Thymus (tissue), 14 donors: ENCODE measurements at places on chromosomes 3 and 15. TPM values are rescaled to one million over a fixed set of nuclear protein-coding genes. Genes with fewer than 3 reads are reported as not detected.

- H3K27ac ChIP-seq: no peak overlapping the region
- no peaks in the 10 kb centered on the region for H3K36me3 ChIP-seq
- peak; percentile 4 for DNase-seq
- no peak overlapping the region for H3K4me3 ChIP-seq
- no peaks in the 10 kb centered on the region for H3K27me3 ChIP-seq
These were observed 336.5 kb upstream of the TGFBR2 start for GRCh38 chr3:30269751-30270445.

Gene SLC27A2
- total RNA-seq: 1.3 TPM

Gene AMT
- total RNA-seq: 4.1 TPM

- no peaks in the 10 kb centered on the region for H3K4me1 ChIP-seq
- H3K36me3 ChIP-seq: no peaks in the 10 kb centered on the region
- H3K27ac ChIP-seq: no peak overlapping the region
- no peak for DNase-seq
- no peak overlapping the region for H3K4me3 ChIP-seq
These were observed 58.3 kb downstream of the EPHA3 start for GRCh38 chr3:89165636-89166263.

DNA sequence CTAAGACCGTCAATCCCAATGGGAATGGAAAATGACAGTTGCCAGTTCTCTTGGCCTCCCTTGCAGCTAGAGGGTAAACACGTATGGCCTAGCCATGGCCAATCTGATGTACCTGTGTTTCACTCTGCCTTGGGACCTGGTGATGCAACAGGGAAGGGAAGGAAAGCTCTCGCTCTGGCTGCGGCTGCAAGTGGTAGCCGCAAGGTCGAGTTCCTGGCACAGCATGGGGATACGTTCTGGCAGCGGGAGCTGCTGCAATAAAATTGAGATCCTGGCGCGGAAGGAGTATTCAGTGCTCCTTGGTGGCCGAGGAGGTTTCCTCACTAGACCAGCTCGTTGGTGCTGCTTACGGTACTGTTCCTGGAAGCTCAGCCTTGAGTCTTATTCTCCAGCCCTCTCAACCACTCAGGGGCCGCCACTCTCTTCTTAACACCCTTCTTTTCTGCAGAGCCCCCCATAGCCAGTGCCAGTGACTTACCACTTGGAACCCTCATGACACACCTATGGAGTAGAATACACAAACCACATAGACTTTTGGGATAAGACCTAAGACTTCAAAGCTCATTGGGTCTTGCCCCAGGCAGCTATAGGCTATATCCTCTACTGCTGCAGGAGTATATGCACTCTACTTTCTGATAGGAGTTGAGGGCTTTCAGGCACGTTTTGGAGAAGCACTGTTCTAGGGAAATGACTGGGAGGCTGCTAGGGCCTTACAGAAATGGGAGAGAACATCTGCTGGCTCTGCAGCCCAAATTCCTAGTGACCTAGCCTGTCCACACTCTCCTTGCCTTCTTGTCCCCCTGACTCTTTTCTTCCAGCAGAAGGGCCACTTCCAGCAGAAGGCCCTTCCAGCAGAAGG, 2.7 kb downstream of the KY start:
- H3K27me3 ChIP-seq: peaks cover 7% of the 10 kb centered on the region
- no peaks in the 10 kb centered on the region for H3K4me1 ChIP-seq
- DNase-seq: no peak
- H3K4me3 ChIP-seq: no peak overlapping the region
- no peaks in the 10 kb centered on the region for H3K36me3 ChIP-seq

DNA sequence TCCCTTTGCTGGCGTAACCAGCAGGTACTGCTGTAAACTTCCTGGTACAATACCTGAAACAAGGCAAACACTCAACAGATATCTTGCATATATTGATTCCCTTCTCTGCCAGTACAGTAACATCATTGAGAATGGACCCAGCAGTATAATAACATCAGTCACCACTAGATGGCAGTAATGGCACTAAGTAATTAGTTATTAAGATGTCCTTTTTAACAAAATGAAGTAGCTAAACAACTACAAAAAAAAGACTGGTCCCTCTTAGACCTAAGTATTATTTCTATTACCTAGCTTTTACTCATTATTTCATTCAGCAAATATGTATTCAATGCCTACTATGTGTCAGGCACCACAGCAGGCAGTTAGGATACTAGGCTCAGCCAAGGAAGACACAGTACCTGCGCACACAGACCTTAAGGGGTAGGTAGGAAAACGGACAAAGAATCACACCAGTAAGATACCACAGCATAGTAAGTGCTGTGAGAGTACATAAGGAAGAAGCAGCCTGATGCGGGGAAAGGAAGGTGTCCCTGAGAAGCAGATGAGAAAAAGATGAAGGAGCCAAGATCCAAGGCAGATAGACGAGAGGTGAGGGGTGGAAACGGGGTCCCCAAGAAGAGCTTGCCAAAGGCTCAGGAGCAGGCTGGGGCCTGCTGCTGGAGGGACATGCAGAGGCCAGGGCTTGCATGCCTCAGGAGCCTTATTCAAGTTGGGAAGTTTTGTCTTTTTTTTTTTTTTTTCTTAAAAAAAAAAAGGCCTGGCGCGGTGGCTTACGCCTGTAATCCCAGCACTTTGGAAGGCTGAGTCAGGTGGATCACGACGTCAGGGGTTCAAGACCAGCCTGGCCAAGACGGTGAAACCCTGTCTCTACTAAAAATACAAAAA, 102.7 kb upstream of the CHD2 start:
- H3K36me3 ChIP-seq: no peaks in the 10 kb centered on the region
- no peaks in the 10 kb centered on the region for H3K4me1 ChIP-seq
- H3K4me3 ChIP-seq: no peak overlapping the region

DNA sequence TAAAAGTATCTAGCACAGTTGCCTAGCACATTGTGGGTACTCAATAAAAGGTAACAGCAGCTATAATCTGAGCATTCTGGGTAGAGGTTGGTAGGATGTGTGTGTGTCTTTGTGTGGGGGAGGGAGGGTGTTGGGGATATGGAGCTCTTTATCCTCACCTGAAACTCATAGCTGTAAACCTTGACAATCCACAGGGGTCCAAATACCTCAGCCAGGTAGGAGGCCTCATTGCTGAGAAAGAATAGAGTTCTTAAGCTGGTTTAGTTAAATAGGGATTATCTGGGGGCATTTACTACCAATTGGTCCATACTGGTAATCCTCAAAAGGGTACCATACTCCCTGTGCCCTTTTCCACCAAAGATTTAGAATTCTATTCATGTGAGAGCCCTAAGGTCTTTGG, 3.9 kb downstream of the SERF2 start:
- no peak for DNase-seq
- H3K4me1 ChIP-seq: peaks cover 36% of the 10 kb centered on the region
- peaks cover 3% of the 10 kb centered on the region for H3K27me3 ChIP-seq
- H3K4me3 ChIP-seq: no peak overlapping the region

DNA sequence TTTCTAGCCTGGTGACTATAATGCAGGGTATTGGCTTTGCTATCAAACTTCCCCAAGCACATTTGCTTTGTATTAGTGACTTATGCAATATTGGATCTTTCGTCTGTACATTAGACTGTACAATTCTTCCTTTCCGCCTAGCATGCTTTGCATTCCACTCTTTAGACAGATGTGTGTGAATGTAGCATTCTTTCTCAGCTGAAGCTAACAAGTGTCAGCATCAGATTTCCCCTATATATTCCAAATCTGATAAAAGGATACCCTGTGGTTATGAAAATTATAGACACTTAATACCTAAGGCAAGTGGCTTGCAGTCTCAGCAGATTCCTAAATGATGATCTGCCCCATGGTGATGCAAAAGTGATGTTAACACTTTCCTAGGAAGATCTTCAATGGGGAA, 360.1 kb downstream of the CNTN4 start:
- H3K4me1 ChIP-seq: no peaks in the 10 kb centered on the region
- H3K27ac ChIP-seq: no peak overlapping the region
- no peaks in the 10 kb centered on the region for H3K27me3 ChIP-seq
- H3K36me3 ChIP-seq: no peaks in the 10 kb centered on the region

DNA sequence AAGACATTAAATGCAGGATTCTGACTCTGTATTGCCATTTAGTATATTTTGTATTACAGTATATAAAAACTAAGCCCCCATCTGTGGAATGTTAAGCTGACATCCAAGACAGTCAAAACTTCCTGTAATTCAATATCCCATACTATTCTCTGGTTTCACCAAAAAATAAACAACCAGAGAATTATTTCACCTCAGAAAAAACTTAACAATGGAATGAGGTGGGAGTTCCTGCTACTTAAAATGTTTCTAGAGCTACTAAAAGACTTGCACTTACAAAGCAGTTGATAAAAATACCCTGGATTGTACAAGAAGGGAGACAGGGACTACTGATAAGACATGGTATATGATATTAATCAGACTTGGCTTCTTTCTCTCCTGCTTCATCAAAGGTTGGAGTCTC, 8.3 kb downstream of the ARL13B start:
- no peaks in the 10 kb centered on the region for H3K4me1 ChIP-seq
- H3K27ac ChIP-seq: no peak overlapping the region
- no peak overlapping the region for H3K4me3 ChIP-seq
